ENCODE measurements at places on chromosomes 1 and 21.

DNA sequence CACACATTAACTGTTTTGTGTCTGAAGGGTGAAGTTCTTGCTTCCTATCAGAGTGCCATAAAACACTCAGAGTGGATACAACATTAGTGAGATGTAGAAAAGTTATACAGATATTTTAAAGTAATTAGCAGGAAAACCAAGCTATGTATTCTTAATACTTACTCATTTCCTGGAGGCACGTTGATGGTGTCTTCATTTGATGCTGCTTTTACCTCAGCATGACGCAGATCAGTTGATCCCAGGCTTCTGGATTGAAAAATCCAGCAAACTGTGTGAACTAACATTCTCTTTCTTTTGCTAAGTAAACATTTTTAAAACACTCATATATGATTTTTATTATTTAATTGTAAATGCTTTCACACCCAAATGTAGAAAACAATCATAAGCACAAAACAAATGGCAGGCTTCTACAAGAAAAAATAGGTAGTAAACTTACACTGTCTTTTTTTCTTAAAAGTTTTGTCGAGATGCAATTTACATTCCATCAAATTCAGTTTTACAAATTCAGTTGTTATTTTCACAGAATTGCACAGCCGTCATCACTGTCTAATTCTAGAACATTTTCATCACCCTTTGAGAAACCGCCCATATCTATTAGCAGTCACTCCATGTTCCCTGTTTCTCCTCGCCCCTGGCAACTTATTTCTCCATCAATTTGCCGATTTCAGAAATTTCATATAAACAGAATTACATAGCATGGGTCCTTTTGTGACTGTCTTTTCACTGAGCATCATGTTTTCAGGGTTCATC lies 198.9 kb downstream of the LRRC7 start:
- no peak for DNase-seq

GRCh38 chr1:184882957-184883815 lies 91.1 kb downstream of the NIBAN1 start:
- no peak for DNase-seq

DNA sequence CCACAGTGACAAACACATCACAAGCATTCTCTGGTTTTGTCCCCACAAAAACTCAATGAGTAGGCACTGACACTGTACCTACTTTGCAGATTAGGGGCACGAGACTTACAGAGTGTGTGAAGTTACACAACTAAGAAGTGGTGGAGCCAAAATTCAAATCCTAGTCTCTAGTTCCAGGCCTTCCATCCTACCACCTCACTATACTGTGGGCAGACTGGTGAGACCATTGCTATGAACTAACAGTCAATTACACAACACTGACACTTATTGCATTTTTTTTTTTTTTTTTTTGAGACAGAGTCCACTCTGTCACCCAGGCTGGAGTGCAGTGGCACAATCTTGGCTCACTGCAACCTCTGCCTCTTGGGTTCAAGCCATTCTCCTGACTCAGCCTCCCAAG lies 71.4 kb downstream of the KCNN3 start:
- DNase-seq, result no peak

DNA sequence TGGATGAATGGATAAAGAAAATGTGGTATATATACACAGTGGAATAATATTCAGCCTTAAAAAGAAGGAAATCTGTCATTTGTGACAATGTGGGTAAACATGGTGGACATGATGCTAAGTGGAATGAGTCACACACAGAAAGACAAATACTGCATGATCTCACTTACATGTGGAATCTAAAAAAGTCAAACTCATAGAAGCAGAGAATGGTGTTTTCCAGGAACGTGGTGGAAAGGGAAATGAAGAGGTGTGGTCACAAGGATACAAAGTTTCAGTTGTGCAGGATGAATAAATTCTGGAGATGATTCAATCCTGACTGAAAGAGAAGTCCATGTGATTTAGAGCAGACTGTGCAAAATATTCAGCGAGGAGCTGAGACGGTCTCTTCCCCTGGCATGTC lies 56.6 kb downstream of the RYR2 start:
- DNase-seq, result no peak

GRCh38 chr1:228142701-228143136 lies 2.6 kb downstream of the GUK1 start:
- DNase-seq, result no peak

- DNase-seq, result peak; percentile 85
Observed at GRCh38 chr1:56477164-56478111, 101.9 kb downstream of the PLPP3 start.

GRCh38 chr21:25858325-25858724 lies 123.6 kb downstream of the GABPA start:
- DNase-seq, result no peak

DNA sequence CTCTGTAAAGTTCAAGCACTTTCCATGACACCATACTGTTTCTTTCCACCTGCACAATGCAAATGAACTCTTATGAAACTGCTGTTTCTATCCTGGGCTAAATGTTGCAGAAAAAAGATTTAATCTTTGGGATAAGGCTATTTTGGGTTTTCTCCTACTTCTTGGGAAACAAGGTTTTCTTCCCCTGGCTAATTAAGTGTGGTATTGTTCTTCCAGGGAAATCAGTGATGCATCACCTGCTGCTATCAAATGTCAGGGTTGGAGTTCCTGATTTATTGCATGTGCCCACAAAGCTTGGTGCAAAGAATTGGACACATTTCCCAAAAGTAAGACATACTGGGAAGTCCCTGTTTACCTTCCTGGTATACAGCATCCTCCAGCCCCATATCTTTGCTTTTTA lies 6.0 kb upstream of the RGS4 start:
- no peak for DNase-seq

DNA sequence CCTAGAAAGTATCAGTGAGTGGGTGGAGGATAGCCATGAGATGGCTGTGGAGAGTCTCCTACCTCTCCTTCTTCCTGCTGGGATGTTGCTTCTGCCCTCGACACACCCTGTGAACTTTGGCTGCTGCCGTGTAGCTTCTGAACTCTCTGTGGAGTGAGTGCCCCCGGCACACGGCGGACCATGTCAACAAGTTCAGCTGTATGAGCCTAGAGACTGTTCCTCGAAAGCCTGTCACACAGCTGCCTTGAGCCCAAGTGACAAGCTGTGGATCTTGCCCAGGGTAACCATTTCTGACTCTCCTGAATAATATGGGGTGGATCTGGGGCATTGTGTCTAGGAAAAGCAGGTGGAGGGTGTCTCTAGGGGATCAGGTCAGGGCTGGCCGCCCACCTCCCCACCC lies 143.2 kb downstream of the NOS1AP start:
- no peak for DNase-seq

GRCh38 chr1:30748098-30748698 lies 9.4 kb downstream of the LAPTM5 start:
- no peak for DNase-seq

GRCh38 chr21:37082375-37082774 lies 9.3 kb downstream of the TTC3 start:
- DNase-seq, result no peak

GRCh38 chr1:119390526-119390925 lies 21.9 kb downstream of the HAO2 start:
- no peak for DNase-seq

DNA sequence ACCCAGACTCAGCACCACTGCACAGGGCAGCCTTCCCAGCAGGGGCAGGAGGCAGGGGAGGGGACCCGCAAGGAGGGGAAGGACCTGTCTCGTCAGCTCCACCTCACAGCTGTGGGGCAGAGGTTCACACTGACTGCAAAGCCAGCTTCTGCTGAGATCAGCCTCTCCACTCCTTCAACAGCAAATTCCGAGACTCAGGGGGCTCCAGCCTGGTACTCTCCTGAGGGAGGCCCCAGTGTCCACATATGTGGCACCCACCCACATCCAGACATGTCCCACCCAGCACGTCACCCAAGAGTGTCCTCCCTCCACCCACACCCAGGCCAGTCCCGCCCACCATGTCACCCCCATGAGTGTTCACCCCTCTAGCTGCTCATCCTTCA lies 329.5 kb downstream of the NPHP4 start:
- no peak for DNase-seq

DNA sequence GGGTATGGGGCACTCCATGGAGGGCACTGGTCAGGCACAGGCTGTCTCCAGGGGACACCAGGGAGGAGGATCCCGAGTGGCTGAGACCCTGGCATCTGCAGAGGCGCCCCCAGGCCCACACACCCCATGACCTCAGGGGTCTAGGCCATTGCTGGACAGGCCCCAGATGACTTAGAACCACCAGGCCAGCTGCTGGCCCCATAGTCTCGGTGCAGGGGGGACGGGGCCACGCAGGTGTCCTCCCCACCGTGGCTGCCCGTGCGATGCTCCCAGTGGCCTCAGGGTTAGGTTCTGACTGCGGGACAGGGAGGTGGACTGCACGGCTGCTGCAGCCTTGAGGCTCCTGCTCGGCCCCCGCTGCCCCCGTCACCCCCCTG lies 44.0 kb downstream of the MORN1 start:
- DNase-seq, result no peak

- DNase-seq, result no peak
Observed at GRCh38 chr1:155646307-155646706, 36.3 kb downstream of the MSTO1 start.

DNA sequence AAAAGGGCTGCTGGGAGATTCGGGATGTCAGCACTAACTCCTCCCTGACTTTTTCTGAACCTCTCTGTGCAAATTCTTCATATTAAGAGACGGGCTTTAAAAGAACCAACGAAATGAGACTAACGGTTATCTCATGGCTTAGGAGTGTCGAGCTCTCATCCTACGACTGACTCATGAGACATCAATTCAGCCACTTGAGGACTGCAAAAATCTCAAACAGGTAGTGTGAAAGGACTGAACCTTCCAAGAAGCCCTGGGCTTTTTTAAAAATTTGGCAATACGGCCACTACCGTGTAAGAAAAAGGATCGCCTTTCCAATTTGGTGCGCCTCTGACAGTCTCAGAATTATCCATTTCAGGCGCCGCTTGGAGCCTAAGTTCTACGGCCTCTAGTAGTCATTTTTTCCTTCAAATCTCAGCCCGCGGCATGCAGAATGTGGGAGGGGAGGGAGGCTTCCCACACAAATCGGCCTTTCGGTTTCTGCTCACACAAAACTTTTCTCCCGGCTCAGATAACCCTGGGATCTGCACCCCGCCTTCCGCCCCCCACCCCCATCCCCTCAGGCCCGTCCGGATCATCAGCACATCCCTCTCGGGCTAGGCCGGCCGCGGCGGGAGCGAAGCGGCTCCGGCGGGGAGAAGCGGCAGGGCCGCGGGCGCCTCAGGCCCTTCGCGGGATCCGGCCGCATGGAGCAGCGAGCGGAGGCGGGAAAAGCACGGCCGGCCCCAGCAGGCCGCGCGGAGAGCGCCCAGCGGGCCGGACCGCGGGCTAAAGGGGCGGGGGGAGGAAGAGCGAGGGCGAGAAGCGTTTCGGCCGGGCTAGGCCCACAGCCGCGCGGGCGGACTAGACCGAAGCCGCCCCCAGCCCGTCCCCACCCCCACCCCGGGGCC lies 618 bp downstream of the HNRNPR start:
- peak; percentile 44 for DNase-seq

- no peak for DNase-seq
Observed at GRCh38 chr1:235714205-235714897, 64.8 kb upstream of the GNG4 start.

DNA sequence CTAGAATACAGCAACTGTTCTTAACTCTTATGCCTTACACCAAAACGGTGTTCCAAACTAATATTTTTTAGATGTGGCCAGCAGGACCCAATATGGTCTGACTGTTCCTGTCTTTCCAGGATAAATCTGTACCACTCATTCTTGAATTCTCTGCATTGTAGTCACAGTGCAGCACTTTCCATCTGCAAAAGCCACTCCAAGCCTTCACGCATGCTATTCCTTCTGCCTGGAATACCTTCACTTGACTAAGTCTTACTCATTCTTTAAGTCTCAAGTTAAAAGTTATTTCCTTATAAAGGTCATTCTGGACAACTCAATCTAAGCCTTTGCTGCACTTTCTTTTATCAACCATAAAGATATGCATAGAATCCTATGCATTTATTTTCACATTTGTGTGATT lies 1194.5 kb downstream of the PLA2G4A start:
- no peak for DNase-seq

DNA sequence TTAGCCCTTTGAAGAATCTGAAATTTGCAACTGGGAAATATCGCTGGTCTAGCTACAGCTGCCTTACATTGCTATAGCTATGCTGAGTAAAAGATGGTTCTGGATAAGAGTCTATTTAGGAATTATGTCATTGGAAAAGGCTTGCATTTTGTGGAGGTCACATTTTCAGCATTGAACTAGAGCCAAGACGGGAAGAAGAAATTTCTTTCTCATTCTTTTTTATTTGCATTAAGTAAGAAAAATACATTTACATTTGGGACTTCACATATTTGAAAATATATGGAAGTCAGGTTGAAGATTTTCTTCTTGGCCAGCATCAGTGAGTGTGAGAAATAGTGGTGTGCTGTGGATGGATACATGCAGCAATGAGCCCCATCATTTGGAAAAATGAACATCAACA lies 291.6 kb downstream of the PTBP2 start:
- DNase-seq, result no peak

- DNase-seq, result no peak
Observed at GRCh38 chr1:94248956-94249688, 11.7 kb upstream of the ARHGAP29 start.

GRCh38 chr1:41152622-41153044 lies 89.5 kb downstream of the SCMH1 start:
- DNase-seq, result no peak

DNA sequence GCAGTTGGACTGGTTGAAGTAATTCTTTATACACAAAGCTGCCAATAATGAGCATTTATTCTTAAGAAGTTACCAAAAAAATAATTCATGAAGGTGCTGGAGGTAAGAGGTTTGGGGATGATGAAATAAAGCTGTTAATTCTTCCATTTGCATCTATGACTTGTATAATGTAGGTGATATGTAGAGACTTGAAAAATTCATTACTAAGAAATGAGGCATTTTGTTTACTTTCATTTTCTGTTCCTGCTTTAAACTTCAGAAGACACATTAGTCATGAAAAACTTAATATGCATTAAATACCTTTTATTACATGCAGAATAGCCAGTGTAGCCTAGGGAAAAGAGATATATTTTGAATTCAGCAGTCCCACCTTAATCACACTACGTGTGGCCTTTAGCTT lies 214.2 kb downstream of the SLC44A5 start:
- no peak for DNase-seq

DNA sequence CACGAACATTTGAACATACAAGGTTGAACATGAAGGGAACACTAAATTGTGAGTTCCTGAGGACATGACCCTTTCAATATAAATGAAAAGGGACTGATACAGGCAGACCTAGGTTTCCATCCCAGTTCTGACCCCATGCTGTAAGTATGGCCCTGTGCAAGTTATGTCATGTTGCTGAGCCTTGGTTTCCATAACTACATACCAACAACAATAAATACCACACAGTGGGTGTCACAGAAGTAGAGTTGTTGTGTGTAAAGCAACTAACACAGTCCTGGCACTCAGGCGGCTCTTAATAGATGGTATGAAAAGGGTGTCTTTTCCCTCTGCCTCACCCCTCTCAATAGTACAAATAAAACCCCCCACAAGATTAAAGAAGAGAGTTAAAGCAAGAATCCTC lies 140.8 kb downstream of the LMX1A start:
- no peak for DNase-seq

- no peak for DNase-seq
Observed at GRCh38 chr1:3676581-3677470, 24.5 kb downstream of the TP73 start.

GRCh38 chr21:41809891-41810596 lies 43.2 kb upstream of the RIPK4 start:
- DNase-seq, result no peak

All from ELF-1 (cell line).